ENCODE measurements at places on chromosomes 2 and 18. TPM values are rescaled to one million over a fixed set of nuclear protein-coding genes. Genes with fewer than 3 reads are reported as not detected.

The SH2D6 gene
- total RNA-seq: 0.47 TPM

GRCh38 chr2:69287544-69287943, 99.5 kb downstream of the GFPT1 start:
- no peak for DNase-seq

- DNase-seq: no peak
These were observed 190.9 kb upstream of the COPS8 start for GRCh38 chr2:236894791-236895190.

DNA sequence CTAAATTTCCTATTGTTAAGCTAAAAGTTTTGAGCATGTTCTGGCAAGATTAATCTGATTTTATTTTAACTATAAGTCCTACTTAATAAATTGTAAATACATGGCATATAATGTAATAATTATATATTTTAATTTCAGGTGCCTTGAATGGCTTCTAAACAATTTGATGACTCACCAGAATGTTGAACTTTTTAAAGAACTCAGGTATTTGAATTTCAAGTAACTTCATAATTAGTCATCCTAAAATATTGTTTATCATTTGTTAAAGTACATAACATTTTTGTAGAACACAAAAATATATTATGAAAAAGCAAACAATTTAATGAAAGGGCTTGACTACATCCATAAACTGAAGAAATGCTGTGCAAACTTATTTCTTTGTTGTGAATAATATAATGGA, 14.5 kb downstream of the GMCL1 start:
- no peak for DNase-seq

The NCKAP1 gene
- 244 TPM for total RNA-seq

GRCh38 chr2:10844097-10844496, 31.5 kb upstream of the PDIA6 start:
- DNase-seq: peak; percentile 35

The CFAP221 gene
- total RNA-seq: 5.6 TPM

The SLC38A11 gene
- total RNA-seq: 5.0 TPM

Data from occipital lobe (tissue), 3 donors.